ENCODE measurements at places on chromosomes 1 and 21.

DNA sequence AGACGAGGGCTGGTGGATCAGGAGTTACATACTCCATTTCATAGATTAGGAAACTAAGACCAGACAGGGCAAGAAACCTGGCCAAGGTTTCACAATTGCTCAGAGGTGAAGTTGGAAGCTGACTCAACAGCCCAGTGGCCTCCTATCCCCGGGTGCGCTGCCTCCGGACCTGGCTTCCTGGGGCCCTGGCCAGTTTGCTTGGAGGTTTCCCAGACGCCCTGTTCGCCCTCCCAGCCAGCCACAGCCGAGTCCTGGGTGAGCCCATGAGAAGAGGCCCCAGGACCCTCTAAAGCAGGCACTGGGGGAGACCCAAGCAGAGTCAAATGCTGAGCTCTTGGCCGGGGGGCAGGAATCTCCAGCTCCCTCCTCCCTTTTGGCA lies 180.1 kb downstream of the ZBTB18 start:
- no peak for DNase-seq

- DNase-seq: no peak
Measured at GRCh38 chr1:19926296-19927129, 3.1 kb upstream of the PLA2G2E start.

- DNase-seq: no peak
Measured at GRCh38 chr1:184947497-184948256, 26.6 kb downstream of the NIBAN1 start.

- no peak for DNase-seq
Measured at GRCh38 chr1:1213345-1214265, at the start of gene TNFRSF4. Gene TNFRSF4, minus strand, starts transcription at chr1:1214153. Its CDS starts 26 bp downstream, at chr1:1214127.

- no peak for DNase-seq
Measured at GRCh38 chr1:29812408-29813135, 576.2 kb downstream of the PTPRU start.

GRCh38 chr1:176934370-176934769 lies 230.1 kb downstream of the ASTN1 start:
- DNase-seq: no peak

- no peak for DNase-seq
Measured at GRCh38 chr1:221180704-221181368, 301.6 kb downstream of the HLX start.

Measured in fibroblast of gingiva (primary cell).